ENCODE measurements at places on chromosomes 6 and 20.
A peak's percentile ranks its signal among the peaks of the same experiment; 100 is the strongest.

DNA sequence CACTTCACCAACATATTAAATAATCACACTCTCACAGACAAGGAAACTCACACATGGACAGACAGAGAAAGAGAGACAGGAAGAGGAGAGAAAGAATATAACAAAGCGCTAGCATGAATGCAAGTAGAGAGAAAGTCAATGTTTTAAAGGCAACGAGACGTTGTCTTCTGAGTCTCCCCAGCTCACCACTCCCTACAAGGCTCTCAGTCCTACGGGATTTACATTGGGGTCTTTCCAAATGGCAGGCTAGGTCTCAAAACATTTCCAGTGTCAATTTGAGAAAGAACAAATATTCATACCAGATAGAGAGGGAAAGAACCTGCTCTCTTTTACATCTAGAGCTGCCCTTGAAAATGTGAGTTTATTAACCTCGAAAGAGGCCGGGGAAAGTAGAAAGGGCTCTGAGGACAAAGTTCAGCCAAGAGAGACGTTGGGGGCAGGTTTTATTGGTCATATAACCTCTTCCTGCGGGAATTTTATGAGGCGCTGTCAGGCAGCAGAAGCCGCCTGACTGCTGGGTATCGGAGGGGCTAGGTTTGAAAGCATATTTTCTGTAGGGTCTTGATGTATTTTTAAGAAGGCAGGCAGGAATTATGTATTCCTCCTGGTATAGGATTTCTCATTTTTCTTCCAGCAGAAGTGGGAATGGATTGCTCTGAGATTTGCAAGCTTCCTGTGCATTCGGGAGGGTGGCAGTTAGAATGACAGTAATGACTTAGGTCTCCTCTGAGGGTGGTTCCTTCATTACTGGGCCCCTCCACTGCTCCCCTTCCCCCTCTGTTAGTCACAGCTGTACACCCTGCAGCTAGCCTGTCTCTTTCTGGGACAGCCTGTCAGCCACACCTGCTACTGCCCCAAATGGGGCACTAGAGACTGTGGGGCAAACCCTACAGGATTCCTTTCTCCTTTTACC is 34.4 kb upstream of the KIF16B start:
- no peak for DNase-seq

DNA sequence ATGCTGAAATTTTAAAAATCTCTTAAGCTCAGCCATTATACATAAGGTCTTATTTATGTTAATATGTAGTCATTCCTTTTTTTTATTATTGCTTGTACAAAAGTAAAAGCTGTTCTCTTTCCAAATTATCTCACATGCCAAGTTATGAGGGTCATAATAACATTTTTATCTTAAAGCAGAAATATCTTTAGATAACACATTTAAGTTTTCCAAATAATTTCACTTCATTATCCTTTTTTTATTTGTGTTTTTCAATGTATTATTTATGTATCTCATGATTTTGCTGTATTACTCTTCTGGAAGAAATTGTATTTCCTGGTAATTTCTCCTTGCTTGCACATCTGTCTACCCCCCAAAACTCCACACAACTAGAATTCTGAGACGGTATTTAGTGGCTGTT is 461.1 kb upstream of the SOX4 start:
- no peak for DNase-seq

DNA sequence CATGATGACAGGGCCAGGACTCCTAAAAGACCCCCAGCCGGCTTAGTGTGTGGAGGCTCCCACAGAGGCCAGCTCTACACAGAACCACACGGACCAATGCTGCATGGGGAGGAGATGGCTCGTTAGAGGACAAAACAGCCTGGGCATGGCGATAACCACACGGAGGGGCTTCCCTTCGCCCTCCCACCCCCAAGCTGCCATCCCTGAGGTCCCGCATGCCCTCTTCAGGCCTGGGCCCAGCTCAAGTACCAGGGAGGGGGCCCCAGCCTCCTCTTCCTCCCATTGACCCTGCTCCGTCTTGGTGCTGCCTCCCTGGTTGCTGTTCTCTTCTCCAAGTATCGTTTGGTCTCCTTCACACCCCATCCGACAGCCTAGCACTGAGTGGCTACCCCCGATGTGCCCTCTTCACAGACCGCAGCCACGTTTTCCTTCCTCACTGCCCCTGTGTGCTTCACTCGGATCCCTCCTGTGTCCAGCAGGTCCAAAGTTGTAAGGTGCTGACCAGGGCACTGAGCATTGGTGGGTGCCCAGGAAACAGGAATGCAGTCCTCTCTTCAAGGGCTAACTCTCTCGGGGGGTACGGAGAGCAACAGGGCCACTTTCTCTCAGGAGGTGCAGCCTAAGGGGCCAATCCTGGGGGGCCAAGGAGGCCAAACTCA is 9.6 kb upstream of the MLN start:
- DNase-seq = no peak

- DNase-seq = no peak
These were observed 292.4 kb downstream of the CENPW start for GRCh38 chr6:126632271-126632670.

DNA sequence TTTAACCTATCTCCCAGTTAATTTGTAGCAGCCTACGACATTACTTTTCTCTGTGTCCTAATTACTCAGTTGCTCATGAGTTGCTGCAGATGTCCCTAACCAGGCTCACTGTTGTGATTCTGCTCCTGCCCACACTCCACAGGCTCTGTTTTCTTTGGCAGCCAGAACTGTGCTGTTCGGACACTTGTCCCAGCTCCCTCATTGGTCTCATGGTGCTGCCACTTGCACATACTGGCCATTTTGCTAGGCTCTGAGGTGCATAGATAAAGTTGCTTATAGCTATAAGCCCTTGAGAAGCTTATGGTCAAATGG is 55.0 kb downstream of the NOX3 start:
- DNase-seq = no peak

- peak; percentile 58 for DNase-seq
These were observed 1.2 kb downstream of the DNMT3B start for GRCh38 chr20:32763202-32764004.

GRCh38 chr20:31685853-31686643 is 36.6 kb downstream of the BCL2L1 start:
- DNase-seq = no peak

All from neural progenitor cell (in vitro differentiated cells).